ENCODE measurements at places on chromosomes 12 and 14. TPM values are rescaled to one million over a fixed set of nuclear protein-coding genes. Genes with fewer than 3 reads are reported as not detected.

- H3K4me3 ChIP-seq: peak overlapping the region; percentile 69
- H3K27ac ChIP-seq: peak overlapping the region; percentile 96
- H3K4me1 ChIP-seq: peaks cover 51% of the 10 kb centered on the region
- peak; percentile 75 for DNase-seq
- no peaks in the 10 kb centered on the region for H3K27me3 ChIP-seq
Measured at GRCh38 chr14:58280954-58281787, 17.2 kb upstream of the ARID4A start.

The NEUROD4 gene
- not detected for total RNA-seq

GRCh38 chr14:22465201-22465840 is 123.7 kb downstream of the DAD1 start:
- H3K27me3 ChIP-seq: no peaks in the 10 kb centered on the region
- no peak for DNase-seq
- no peaks in the 10 kb centered on the region for H3K4me1 ChIP-seq
- no peak overlapping the region for H3K27ac ChIP-seq
- no peak overlapping the region for H3K4me3 ChIP-seq

GRCh38 chr12:132437252-132437932 is 52.6 kb upstream of the FBRSL1 start:
- peaks cover 2% of the 10 kb centered on the region for H3K27me3 ChIP-seq
- no peaks in the 10 kb centered on the region for H3K36me3 ChIP-seq
- no peak for DNase-seq
- peaks cover 18% of the 10 kb centered on the region for H3K4me1 ChIP-seq
- no peak overlapping the region for H3K27ac ChIP-seq
- peak overlapping the region; percentile 15 for H3K4me3 ChIP-seq

DNA sequence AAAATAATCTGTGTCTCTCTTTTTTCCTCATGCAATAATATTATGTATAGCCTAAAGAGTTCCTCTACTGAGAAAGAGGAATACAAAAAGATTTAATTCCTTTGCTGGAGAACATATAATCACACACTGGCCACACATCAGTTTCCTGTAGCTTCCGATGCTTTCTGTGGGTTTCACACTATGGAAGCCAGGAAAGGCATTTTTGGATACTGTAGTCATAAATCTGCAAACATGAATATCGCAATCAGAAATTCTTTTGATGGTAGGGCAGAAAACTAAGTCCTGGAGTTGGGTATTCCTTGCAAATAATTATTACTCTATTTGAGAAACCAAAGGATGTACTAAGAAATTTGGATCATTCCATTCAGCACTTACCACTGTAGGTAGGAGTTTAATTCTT is 260.0 kb downstream of the ACSS3 start:
- no peak overlapping the region for H3K27ac ChIP-seq
- no peaks in the 10 kb centered on the region for H3K27me3 ChIP-seq
- no peaks in the 10 kb centered on the region for H3K36me3 ChIP-seq
- no peak for DNase-seq

The SDS gene
- total RNA-seq: not detected

The RHEBL1 gene
- total RNA-seq: 11.8 TPM

The INHBE gene
- total RNA-seq: not detected

DNA sequence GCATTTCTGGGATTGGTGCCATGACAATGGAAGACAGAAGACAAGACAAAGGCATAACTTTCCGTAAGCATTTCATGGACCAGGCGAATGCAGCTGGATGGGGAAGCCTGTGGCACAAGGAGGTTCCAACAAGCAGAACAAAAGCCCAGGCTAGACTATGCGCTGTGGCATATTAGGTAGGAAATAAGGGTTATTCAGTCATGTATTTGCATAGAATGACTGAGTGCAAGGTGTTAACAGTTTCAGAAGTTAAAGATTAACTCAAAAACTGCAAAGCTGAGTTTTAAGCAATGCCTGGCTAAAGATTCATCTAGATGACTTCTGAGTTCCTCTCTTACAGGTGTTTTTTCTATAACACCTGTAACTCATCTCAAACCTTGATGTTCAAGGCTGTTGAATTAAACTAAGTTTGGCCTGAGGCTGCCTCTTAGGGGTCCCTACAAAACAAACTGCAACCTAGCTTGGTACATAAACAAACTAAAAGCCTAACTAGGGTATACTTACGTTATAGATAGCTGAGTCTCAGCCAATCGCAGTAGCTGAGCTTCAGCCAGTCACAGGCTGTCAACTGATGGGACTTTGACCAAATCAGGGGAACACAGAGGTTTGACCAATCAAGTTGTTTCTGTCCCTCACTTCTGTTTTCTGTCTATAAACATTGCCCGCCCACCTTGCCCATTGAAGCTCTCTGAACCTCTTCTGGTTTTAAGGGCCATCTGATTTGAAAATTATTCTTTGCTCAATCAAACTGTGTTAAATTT is 52.2 kb upstream of the PLBD1 start:
- H3K27ac ChIP-seq: no peak overlapping the region
- no peak overlapping the region for H3K4me3 ChIP-seq
- peaks cover 8% of the 10 kb centered on the region for H3K27me3 ChIP-seq

Measured in activated CD4-positive, alpha-beta T cell treated with anti-CD3 and anti-CD28 coated beads, Interleukin-2, amount 10 ng/mL, durations not matched to agents 24 days and 14 days (primary cell).